ENCODE measurements at places on chromosomes 13 and 19.
A peak's percentile ranks its signal among the peaks of the same experiment; 100 is the strongest.

DNA sequence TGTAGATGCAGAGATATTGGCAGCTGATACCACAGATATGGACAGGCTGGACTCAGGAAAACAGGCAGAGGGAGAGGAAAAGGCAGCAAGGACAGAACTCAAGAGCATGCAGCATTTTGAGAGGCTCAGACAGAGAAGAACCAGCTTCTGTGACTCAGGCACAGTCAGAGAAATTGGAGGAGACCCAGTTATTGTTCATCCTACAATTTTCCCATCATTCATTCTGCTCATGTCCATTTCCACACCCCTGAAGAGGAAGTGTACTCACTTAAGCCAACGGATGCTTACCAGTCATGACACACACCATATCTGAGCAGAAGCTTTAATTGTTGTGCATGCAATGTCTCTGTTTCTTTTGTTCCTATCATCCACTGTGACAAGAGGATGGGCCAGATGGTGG is 359.8 kb upstream of the HTR2A start:
- DNase-seq: no peak

DNA sequence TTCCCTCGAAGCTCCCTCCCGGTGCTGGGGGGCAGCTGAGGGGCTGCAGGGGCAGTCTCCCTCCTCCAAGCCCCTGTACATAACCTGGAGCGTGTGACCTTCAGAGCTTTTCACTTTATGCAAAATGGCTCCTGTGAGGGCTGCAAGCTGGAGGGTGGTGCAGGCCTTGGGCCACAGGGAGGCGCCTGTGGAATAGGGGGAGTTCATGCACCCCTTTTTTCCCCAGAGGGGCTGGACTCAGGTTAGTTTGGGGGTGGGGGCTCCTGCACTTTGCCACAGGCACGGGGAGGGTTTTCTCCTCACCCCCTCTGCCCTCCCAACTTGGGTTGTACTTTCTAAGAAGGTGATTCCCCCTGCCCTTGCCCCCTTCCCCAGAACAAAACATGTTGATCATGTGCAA is 6.6 kb upstream of the PRR19 start:
- no peak for DNase-seq

DNA sequence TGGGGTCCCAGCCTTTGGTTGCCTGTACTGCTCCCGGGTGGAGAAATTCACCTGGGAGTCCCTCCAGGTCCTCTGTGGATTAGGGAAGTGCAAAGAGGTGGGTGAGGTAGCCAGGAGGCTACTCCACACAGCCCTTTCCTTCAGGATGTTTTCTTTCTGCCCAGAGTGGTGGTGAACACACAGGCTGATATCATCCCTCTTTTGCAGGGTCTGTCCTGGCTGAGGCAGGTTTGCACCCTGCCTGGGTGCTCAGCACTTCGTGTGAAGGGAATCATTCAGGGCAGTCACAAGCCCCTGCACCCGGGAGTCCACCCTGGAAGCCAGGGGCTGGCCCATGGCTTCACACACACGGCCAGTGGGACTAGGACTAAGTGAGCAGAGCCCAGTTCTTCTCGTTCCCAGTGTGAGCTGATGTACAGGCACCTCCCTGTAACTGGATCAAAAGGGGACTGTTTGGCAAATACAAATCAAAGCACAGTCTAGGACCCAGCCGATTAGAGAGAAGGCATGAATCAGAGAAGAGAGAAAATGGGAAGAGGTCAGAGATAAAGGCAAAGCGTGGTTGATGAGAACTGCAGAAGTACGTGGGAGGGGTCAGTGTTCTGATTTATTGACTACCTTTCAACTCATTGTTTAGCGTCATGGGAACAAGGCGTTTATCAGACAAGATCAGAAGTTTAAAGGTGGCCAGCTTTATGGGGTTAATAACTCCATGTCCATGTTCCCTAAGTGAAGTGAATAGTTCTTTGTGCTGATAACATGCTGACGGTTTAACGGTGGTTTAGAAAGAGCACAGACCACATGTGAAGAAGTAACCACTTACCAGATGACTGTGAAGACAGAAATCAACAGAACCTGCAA is 30.4 kb upstream of the SPATA13 start:
- DNase-seq: no peak

DNA sequence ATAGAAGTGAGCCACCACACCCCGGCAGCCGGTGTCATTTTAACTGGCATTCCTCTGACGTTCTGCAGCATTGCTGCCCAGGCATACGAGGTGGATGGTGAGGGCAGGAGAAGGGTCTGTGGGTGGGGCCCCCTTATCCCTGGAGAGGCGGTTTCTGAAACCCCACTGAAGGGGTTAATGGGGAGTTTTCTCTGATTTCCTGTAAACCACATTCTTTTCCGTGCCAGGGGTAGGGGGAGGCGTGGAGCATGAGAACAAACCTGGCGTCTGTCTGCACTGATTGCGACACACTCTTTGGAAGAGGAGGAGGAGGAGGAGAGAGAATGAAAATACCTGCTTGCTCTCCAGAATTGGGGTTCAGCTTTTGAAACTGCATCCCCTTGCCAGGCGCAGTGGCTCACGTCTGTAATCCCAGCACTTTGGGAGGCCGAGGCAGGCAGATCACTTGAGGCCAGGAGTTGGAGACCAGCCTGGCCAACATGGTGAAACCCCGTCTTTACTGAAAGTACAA is 2.7 kb upstream of the C3 start:
- DNase-seq: no peak

- no peak for DNase-seq
These were observed 12.4 kb downstream of the RTN2 start for GRCh38 chr19:45484273-45484945.

- peak; percentile 41 for DNase-seq
These were observed 17.2 kb upstream of the DACT3 start for GRCh38 chr19:46678110-46678732.

DNA sequence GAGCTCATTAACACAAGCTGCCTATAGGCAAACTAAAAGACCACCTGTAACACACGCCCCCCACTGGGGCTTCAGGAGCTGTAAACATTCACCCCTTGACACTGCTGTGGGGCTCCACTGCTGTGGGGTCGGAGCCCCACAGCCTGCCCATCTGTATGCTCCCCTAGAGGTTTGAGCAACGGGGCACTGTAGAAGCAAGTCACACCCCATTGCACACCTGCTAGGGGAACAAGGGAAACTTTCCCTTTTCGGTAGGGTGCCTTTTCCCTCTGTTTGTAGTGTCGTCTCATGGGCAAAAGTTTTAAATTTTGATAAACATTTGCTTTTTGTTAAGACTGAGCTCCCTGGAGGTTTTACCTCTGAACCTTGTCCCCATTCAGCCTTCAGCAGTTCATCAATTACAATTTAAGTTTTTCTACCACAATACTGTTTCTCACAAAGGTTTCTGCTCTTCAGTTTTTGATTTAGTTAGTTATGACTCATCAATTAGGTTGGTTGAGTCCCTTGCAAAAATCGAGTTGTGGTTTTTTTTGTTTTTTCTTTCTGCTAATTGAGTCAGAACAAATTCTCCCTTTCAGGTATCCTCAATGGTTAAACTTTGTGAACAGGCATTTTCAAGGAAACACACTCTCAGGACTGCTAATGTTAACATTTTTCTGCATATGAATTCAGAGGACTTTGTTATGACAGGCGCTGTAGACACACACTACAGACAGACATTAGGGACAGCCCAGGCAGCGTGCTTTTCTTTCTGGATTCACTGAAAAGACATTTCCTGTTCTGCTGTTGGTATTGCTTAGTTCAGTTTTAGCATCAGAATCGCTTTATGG is 35.1 kb downstream of the ZNF433 start:
- DNase-seq: no peak
